ENCODE measurements at places on chromosomes 13 and 19.

DNA sequence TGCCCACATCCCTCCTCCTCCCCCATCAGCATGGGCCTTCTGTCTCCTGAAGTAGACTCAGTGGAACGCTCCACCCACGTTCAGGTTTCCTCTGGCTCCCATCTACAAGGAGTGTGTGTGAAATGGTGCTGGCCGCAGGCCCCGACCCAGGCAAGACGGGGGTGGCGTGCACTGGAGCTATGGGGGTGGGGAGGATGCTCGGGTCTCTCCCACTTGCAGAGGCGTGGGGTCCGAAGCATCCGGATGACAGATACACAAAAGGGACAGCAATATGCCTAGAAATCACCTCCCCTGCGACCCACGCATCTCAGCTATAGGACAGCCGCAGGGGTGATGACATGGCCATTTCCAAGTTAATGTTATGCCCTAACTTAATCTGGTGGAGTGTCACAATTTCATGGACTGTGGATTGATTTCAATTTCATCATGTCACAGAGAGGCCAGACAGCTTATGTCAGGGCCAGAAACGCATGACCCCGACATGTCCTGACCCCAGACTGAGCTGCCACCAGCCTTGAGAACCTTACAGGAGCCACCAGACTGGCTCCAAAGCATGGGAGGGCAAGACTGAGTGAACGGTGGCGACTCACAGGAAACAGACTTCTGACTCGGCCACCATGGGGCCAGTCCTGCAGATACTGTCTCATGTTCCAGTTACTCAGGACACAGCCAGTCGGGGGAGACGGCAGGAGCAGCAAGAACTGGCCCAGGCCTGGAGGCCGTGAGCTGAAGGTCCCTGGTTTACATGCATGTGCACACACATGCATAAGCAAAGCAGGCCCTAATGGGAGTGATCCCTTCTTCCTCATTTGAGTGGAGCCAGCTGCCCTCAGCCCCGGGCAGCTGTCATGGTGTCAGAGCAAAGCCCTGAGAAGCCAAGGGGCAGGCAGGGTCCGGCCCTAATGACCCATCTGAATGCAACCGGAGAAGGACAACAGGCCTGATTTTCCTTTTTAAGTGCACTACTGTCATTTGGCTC lies 82.2 kb downstream of the SLC7A1 start:
- H3K27me3 ChIP-seq = no peaks in the 10 kb centered on the region
- no peak for DNase-seq
- peaks cover 10% of the 10 kb centered on the region for H3K36me3 ChIP-seq

- no peak for DNase-seq
- H3K4me1 ChIP-seq = peaks cover 9% of the 10 kb centered on the region
Observed at GRCh38 chr19:14471436-14472187, 3.5 kb downstream of the PTGER1 start.

- peaks cover 25% of the 10 kb centered on the region for H3K36me3 ChIP-seq
- H3K27me3 ChIP-seq = no peaks in the 10 kb centered on the region
- no peak overlapping the region for H3K4me3 ChIP-seq
- no peak overlapping the region for H3K27ac ChIP-seq
Observed at GRCh38 chr19:33806434-33806881, 9.8 kb downstream of the KCTD15 start.

- H3K27ac ChIP-seq = no peak overlapping the region
- no peak overlapping the region for H3K4me3 ChIP-seq
- H3K4me1 ChIP-seq = no peaks in the 10 kb centered on the region
Observed at GRCh38 chr13:95295026-95295425, 6.2 kb downstream of the ABCC4 start.

DNA sequence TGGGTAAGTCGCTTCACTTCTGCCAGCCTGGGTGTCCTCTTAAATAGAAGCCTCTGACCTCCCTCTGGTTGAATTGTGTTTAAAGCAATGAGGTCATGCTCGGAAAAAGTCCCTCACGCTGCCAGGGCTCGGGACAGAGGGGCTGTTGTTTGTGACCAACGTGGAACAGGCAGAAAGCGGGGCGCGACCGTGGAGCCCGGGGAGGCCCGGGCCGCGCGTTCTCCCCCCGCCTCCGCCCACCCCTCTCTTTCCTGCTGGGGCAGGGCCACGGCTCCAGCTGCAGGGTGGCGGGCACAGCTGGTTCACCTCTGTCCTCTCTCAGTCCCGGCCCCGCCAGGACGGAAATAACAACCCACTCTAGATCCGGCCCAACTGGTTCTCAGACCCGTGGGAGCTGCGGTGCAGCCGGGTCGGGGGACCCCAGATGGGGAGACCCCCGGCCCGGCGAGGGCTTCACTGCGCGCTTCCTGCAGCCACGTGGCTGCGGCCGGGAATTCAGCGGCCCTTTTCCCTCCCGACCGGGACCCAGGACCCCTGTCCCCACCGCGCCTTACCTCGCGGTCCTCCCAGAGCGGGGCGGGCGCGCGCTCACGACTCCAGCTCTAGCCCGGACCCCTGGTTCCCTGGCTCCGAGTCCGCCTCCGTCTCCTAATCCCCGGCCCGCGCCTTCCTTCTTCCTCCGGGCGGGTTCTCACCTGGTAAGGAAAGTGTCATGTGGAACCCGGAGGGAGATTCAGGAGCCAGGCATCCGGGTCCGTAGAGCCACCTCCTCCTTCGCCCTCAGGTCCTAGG lies 1.9 kb downstream of the CDC42EP5 start:
- DNase-seq = peak; percentile 22
- peaks cover 10% of the 10 kb centered on the region for H3K4me1 ChIP-seq
- H3K36me3 ChIP-seq = no peaks in the 10 kb centered on the region
- H3K4me3 ChIP-seq = no peak overlapping the region
- H3K27ac ChIP-seq = peak overlapping the region; percentile 67

GRCh38 chr19:36047835-36048234 lies 6.2 kb downstream of the THAP8 start:
- H3K27me3 ChIP-seq = no peaks in the 10 kb centered on the region
- no peak overlapping the region for H3K4me3 ChIP-seq
- no peak for DNase-seq
- H3K36me3 ChIP-seq = no peaks in the 10 kb centered on the region

DNA sequence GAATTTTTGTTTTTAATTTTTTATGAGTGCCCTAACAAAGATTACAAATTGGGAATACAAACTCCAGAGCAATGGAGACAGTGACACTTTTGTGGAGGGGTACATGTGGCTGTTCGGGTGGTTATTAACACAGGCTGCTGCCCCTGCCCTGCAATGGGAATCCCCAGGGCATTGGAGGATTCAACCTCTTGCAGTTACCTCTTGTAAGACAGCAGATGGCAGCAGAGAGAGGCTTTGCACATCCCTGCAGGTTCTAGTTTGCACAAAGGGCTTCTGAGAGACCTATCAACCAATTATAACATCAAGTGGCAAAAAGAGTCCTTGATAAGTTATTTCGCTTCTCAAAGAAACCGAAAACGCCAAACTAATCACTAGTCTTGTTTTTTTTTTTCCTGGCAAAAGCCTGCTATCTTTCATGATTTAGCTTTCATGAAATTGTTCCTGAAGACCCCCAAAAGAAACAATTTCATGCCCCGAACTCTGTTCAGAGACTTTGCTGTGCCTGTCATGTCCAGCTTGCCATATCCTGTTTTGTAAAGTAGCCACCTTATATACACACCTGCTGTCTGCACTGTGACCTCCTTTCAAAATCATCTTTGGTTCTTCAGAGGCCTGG lies 10.4 kb downstream of the GJB2 start:
- DNase-seq = peak; percentile 54
- H3K27ac ChIP-seq = no peak overlapping the region
- no peaks in the 10 kb centered on the region for H3K36me3 ChIP-seq
- no peak overlapping the region for H3K4me3 ChIP-seq
- no peaks in the 10 kb centered on the region for H3K4me1 ChIP-seq

- peak overlapping the region; percentile 33 for H3K27ac ChIP-seq
- H3K27me3 ChIP-seq = no peaks in the 10 kb centered on the region
- no peaks in the 10 kb centered on the region for H3K36me3 ChIP-seq
- H3K4me1 ChIP-seq = no peaks in the 10 kb centered on the region
Observed at GRCh38 chr19:34661357-34661756, 15.6 kb downstream of the SCGB2B2 start.

DNA sequence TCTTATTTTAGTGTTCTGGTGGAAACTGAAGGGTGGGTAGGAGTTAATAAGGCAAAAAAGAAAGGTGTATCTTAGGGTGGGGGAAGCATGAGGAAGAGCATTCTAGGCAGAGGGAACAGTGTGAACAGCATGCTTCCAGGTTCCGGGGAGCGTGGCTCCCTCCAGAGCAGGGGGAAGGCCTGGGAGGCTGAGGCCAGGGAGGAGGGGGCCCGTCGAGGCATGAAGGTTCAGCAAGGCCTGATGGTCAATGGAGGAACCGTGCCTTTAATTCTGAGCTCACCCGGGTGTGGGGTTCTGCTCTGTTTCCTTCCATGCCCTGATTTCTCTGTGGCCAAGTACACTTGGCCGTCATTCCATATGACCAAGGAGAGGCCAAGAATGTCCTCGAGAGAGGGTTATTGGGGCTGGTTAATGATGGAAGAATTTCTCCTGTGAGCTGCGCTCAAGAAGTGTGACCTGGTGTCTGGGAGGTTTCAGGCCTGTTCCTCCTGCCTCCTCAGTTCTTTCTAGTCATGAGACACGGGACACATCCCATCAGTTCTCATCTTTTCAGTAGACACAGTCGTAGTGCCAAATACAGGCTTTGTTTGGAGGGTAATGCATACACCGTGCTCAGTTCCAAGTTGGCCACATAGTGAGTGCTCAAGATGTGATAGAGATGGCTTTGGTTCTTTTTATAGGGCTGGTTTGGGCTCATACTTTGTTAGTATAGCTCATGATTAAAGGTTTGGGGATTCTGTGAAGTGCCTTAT lies 73.6 kb downstream of the SIPA1L3 start:
- no peak overlapping the region for H3K4me3 ChIP-seq
- peak; percentile 94 for DNase-seq
- peak overlapping the region; percentile 89 for H3K27ac ChIP-seq
- peaks cover 62% of the 10 kb centered on the region for H3K4me1 ChIP-seq

- H3K27ac ChIP-seq = peak overlapping the region; percentile 86
- H3K4me1 ChIP-seq = peaks cover 7% of the 10 kb centered on the region
- peaks cover under 1% of the 10 kb centered on the region for H3K36me3 ChIP-seq
- no peaks in the 10 kb centered on the region for H3K27me3 ChIP-seq
Observed at GRCh38 chr13:80341756-80342370, 937 bp upstream of the SPRY2 start.

GRCh38 chr13:50171590-50172282 lies 156.5 kb downstream of the KCNRG start:
- no peaks in the 10 kb centered on the region for H3K27me3 ChIP-seq
- no peaks in the 10 kb centered on the region for H3K4me1 ChIP-seq
- no peak overlapping the region for H3K27ac ChIP-seq
- no peak overlapping the region for H3K4me3 ChIP-seq
- no peaks in the 10 kb centered on the region for H3K36me3 ChIP-seq
- DNase-seq = no peak

- no peak overlapping the region for H3K27ac ChIP-seq
- H3K4me1 ChIP-seq = peaks cover 11% of the 10 kb centered on the region
- H3K4me3 ChIP-seq = no peak overlapping the region
- H3K27me3 ChIP-seq = no peaks in the 10 kb centered on the region
- no peak for DNase-seq
Observed at GRCh38 chr13:99051768-99052455, 74.0 kb upstream of the DOCK9 start.

- no peaks in the 10 kb centered on the region for H3K4me1 ChIP-seq
- no peak for DNase-seq
- H3K4me3 ChIP-seq = no peak overlapping the region
- H3K27me3 ChIP-seq = no peaks in the 10 kb centered on the region
Observed at GRCh38 chr13:42746866-42747265, 34.5 kb upstream of the FAM216B start.

DNA sequence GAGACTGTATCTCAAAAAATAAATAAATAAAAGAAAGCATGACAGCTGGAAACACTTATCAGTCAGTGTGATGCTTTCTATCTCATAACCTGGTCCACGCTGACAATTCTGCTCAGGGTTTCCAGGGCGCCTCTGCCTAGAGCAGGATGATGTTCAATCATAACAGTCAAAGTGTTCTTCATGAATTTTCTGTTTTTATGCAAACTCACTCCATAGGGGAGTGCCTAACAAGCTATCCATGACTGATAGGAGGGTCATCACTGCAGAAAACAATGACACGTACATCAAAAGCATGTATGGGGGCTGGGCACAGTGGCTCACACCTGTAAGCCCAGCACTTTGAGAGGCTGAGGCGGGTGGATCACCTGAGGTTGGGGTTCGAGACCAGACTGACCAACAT lies 41.4 kb upstream of the ZNF83 start:
- H3K27ac ChIP-seq = no peak overlapping the region
- H3K4me1 ChIP-seq = no peaks in the 10 kb centered on the region
- no peaks in the 10 kb centered on the region for H3K27me3 ChIP-seq
- no peaks in the 10 kb centered on the region for H3K36me3 ChIP-seq
- DNase-seq = no peak
- no peak overlapping the region for H3K4me3 ChIP-seq

GRCh38 chr13:50449465-50449864 lies 394.0 kb downstream of the DLEU7 start:
- peaks cover 4% of the 10 kb centered on the region for H3K4me1 ChIP-seq
- no peaks in the 10 kb centered on the region for H3K36me3 ChIP-seq
- no peak for DNase-seq
- H3K27ac ChIP-seq = no peak overlapping the region
- H3K27me3 ChIP-seq = no peaks in the 10 kb centered on the region

DNA sequence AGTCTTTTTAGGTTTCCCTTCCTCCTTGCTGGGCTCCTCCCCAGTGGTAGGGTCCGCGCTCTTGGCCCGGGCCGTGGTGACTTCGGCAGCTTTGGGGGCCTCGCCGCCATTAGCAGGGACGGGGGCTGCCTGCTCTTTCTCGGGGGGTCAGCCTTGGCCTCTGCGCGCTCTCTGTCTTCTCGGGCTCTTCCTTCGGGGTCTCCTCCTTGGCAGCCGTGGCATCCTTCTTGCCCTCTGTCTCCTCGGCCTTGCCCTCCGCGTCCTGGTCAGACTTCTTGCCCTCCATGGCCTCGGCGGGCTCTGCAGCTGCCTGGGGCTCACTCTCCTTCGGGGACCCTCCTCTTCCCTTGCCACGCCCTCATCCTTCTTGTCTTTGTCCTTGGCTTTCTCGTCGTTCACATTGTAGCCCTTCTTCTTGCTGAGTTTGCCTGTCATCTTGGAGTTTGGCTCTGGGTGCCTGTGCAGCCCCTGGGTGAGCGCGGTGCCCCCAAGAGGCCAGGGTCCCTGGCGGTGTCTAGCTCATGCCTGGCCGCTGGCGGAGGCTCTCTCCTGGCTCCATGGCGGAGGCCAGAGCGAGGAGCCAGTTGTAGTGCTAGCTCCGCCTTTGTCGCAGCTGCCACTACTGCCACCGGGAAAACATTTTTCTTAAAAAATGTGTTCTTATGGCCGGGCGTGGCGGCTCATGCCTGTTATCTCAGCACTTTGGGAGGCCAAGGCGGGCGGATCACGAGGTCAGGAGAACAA lies 283.0 kb upstream of the SGCG start:
- H3K4me1 ChIP-seq = peaks cover 5% of the 10 kb centered on the region
- no peak for DNase-seq
- no peaks in the 10 kb centered on the region for H3K27me3 ChIP-seq
- H3K36me3 ChIP-seq = no peaks in the 10 kb centered on the region
- no peak overlapping the region for H3K4me3 ChIP-seq

Data from thyroid gland (tissue), 4 donors.